ENCODE measurements at places on chromosomes 5 and 9.

- no peak for DNase-seq
Observed at GRCh38 chr9:16642421-16643109, 227.9 kb downstream of the BNC2 start.

GRCh38 chr5:157471709-157472108 is 11.7 kb downstream of the NIPAL4 start:
- DNase-seq: no peak

GRCh38 chr5:112174959-112175594 is 244.0 kb downstream of the EPB41L4A start:
- no peak for DNase-seq

- no peak for DNase-seq
Observed at GRCh38 chr9:94656200-94656599, 16.9 kb upstream of the FBP1 start.

DNA sequence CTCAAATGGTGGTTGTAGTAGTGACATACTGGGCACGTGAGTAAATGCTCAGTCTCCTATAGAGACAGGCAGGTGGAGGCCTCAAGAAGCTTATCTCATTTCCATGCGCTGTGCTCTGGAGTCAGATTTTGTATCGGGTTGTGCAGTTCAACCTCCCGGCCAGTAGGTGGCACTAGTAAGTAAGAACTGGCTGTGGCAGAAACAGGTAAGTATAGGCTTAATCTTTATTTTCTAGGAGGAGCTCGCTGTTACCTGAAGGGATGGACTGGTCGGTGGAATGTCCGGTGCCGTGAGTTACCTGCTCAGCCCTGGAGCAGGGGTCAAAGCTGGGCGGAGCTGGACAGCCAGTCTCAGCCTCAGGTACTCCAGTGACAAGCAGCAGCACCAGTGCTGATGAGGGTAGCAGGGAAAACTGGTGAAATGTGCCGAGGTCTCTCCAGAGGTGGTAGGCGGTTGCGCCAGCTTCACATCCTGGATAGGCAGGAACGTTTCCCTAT is 880.1 kb upstream of the SEMA6A start:
- peak; percentile 59 for DNase-seq

DNA sequence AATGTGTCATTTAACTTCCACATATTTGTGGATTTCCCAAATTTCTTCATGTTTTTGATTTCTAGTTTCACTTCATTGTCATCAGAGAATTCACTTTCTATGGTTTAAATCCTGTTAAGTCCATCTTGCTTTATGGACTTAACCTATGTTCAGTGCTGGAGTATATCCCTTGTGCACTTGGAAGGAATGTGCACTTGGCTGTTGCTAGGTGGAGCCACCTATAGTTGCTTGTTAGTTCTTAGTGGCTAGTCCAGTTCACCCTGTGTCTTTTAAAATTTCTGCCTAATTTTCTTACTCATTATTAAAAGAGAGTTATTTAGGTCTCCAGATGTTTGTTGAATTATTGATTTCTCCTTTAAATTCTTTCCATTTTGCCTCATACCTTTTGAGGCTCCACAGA is 1472.5 kb upstream of the CDH6 start:
- no peak for DNase-seq

DNA sequence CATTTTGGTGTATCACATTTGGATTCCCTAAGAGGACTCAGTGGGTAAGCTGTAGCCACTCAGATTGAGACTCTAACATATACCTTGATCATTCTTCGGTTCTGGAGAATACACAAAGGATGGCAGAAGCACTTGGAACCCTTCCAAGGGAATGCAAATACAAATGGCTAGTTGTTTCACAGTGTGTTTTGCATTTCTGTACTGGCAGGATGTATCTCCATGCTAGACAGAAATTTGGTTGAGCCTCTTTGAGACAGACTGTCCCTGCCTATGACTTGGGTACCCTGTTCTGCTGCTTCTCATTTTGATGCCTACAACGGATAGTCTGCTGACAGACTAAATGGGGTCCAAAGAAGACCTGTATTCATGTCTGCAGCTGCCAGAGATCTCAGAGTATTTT is 273.5 kb downstream of the TMEM38B start:
- DNase-seq: no peak

DNA sequence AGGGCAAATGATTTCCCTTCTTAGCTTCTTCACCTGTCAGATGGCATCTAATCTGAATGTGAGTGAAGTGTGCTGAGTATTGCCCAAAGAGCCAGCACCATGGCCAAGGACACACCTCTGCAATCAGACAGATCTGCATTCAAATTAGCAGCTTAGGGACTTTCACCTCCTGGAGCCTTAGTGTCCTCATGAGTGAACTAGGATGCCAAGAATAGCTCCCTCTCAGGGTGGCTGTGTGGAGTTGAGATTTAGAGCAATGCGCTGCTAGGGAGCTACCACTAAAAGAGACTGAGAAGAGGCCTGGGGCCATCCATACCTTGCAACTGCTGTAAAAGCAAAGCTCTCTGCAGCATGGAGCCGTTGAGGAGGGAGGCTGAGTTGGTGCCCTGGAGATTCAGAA is 1.4 kb downstream of the CIZ1 start:
- no peak for DNase-seq

GRCh38 chr5:150409638-150410523 is 2.8 kb downstream of the CD74 start:
- DNase-seq: peak; percentile 85

GRCh38 chr9:108153416-108153815 is 663.8 kb upstream of the KLF4 start:
- DNase-seq: no peak

DNA sequence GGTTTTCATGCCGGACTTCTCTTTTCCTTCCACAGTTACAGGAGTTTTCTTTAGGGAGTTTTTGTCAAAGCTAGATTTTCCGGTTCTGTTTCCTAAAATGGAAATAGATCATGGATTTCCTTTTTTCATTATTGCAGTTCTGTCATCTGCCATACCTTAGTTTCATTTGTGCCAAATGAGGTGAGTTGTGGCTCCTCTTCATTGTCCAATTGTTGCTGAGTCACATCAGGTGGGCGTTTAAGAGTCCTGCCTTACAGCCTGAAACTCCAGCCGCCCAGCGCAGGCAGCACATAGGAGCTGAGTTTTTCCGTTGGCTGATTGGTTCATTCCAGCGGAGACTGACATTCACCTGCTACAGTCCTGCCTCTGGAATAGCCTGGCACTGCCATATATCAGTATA is 14.1 kb downstream of the SLC25A25 start:
- DNase-seq: no peak

DNA sequence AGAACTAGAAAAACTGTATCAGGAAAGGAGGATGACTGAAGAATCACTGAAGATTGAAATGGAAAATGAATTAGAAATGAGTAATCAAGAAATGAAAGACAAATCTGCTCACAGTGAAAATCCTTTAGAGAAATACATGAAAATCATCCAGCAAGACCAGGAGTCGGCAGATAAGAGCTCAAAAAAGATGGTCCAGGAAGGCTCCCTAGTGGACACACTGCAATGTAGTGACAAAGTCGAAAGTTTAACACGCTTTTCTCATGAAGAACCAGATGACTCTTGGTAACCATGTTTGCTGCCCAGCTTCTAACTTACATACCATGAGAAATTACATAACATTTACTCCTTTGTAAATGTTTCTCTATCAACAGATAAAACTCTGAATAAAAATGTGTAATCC is 37.1 kb downstream of the CPLANE1 start:
- no peak for DNase-seq

All from right lobe of liver (tissue), 6 donors.